ENCODE measurements at places on chromosomes 2 and 18.

- no peak for DNase-seq
These were observed 70.6 kb downstream of the TSN start for GRCh38 chr2:121826036-121826435.

DNA sequence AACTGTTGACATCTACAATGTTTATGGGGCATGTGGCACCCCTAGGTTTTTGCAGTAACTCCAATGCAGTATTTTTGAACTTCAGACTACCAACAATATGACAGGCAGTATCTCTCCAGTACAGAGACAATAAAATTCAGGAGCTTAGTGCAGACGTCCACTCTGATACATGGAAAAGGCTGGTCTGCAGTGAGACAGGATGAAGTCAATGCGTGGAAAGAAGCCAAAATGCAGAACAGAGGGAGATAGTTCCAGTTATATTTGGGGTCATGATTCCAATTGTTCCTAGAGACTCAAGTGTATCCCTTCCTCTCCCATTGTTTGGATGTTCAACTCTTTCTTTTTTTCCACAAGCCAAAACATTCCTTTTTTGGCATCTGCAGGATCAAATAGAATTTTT lies 18.7 kb upstream of the SMAD2 start:
- no peak for DNase-seq

GRCh38 chr2:217393585-217394032 lies 533.7 kb upstream of the TNP1 start:
- DNase-seq: no peak

GRCh38 chr2:9231291-9232165 lies 24.9 kb downstream of the ASAP2 start:
- no peak for DNase-seq

DNA sequence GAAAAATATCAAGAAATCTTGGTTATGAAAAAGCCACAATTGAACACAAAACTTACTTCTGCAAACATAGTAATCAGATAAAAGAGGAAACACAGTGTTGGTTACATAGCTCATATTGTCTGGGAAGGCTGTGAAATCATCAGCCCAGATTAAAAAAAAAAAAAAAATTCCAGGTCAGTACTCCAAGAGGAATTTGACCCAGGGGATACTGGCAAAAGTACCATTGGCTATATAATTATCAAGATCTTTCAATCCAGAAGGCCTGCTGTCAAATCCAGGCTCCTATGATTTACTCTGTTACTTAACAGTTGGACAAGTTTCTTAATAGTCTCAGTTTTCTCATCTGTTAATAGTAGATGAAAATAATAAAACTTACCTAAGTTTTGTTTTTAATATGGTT lies 12.9 kb upstream of the IKZF2 start:
- no peak for DNase-seq

DNA sequence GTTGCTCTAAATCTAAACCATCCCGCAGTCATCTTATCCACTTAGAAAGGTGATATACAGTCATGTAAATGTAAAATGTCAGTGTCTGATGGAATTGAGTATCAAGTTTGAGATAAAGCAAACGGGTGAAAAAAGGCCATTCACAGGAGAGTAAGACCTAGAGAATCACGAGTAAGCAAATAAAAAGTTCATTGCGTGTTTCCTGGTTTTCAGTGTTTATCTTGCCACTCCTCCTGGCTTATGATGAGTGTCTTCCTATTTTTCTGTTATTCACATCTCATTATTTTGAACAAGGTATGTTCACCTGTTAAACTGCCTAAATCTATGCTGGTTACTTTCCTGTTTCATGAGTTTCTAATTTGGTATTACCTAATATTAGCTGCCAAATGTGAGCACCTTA lies 68.8 kb downstream of the ITGA4 start:
- no peak for DNase-seq

- DNase-seq: peak; percentile 59
These were observed 104.4 kb upstream of the SALL3 start for GRCh38 chr18:78875016-78875777.

GRCh38 chr2:179268277-179268925 lies 3.8 kb upstream of the SESTD1 start:
- peak; percentile 12 for DNase-seq

GRCh38 chr18:37487400-37487867 lies 78.2 kb downstream of the CELF4 start:
- DNase-seq: no peak
